ENCODE measurements at places on chromosomes 6 and 20.

GRCh38 chr6:42889815-42890214 is 10.4 kb downstream of the RPL7L1 start:
- no peak for DNase-seq

DNA sequence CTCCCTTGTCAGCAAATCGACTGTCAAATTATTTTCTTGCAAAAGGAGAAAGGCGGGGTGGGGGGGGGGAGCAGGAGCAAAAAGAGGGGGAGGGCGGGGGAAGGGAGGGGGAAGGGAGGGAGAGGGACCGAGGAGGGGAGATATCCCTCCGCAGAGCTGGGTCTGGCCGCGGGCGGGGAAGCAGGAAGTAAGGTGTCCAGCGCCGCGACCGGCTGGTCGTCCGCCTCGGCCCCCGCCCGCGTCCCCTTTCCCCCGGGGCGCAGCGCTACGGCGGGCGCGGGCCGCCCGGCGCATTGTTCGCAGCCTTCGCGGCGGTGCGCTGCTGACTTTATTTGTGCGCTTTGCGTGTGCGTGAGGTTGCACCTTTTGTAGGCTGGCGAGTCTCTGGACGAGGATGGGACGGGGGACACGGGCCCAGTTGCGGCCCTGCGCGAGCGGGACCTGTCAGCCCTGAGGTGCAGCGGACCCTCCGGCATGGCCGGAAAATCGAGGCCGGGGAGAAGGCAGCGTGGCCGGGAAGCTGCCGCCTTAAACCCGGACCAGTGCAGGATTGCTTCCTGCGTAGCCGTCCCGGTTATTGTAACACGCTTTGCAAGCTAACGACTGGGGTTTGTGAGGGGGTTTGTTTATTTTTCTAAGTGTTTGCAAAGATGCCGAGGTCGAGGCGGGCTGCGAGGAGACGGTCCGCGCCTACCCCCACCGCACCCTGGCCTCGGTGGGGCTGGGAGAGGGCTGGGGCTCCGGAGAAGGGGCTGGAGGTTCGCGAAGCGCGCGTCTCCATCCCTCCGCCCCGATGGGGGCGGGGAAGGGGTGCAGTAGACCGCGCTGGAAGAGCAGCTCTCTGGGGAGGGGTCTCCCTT is 675 bp upstream of the TRERF1 start:
- DNase-seq: peak; percentile 59

- no peak for DNase-seq
Measured at GRCh38 chr6:38326837-38327236, 312.9 kb downstream of the BTBD9 start.

- no peak for DNase-seq
Measured at GRCh38 chr6:170037541-170038250, 253.2 kb downstream of the DLL1 start.

All from A172 (cell line).